ENCODE measurements at places on chromosomes 5 and 9.

GRCh38 chr5:181191526-181192336, 13.3 kb downstream of the TRIM7 start:
- DNase-seq: peak; percentile 81

GRCh38 chr5:159331093-159331973, 1.0 kb upstream of the IL12B start:
- peak; percentile 62 for DNase-seq

- DNase-seq: no peak
Observed at GRCh38 chr5:40354171-40354570, 325.5 kb upstream of the PTGER4 start.

- no peak for DNase-seq
Observed at GRCh38 chr9:121732886-121733285, 81.5 kb downstream of the DAB2IP start.

- peak; percentile 60 for DNase-seq
Observed at GRCh38 chr9:91758491-91758981, 191.5 kb downstream of the ROR2 start.

- DNase-seq: no peak
Observed at GRCh38 chr9:94167376-94167890, 83.2 kb downstream of the PTPDC1 start.

DNA sequence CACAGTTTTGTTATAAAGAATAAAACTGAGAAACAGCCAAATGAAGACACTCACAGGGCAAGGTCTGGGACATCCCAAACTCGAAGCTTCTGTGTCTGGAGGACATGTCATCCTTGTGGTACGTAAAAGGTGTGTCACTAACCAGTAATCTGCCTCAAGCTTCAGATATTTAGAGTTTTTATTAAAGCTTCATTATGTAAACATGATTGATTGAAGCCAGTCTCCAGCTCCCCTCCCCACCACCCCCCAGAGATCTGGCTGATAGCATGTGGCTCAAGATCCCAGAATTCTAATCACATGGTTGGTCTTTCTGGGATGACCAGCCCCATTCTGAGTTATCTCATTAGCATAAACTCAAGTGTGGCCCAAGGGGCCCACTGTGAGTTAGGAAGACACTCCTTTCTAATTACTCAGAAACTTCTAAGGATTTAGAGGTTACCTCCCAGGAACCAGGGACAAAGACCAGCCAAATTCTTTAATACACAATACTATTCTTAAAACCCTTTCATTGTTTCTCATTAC, 31.4 kb upstream of the ERAP1 start:
- DNase-seq: no peak

DNA sequence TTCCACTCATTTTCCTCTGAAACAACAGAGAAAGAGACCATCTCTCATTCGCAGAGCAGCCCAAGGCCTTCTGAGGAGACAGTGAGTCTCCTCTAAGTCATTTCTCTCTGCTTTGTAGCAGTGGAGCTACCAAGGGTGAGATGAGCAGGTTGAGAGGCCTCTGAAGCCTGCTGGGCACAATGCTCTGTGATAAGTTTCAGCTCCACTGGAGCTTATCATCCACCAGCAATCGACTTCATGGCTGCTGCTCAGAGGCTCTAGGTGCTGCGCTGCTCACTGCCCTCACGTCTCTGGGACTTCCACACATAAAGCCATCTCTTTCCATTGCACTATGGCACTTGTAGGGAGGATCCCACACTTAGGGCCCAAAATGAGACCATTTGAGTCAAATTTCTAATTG, 96.3 kb downstream of the CMYA5 start:
- no peak for DNase-seq

- peak; percentile 23 for DNase-seq
Observed at GRCh38 chr9:21030389-21031035, 928 bp downstream of the HACD4 start.

GRCh38 chr5:509611-510185, 14.6 kb downstream of the SLC9A3 start:
- DNase-seq: no peak

- DNase-seq: no peak
Observed at GRCh38 chr5:96573513-96573894, 88.7 kb upstream of the CAST start.

GRCh38 chr9:127058011-127058644, 64.3 kb downstream of the ANGPTL2 start:
- DNase-seq: no peak

GRCh38 chr9:125133403-125134329, 9.7 kb downstream of the SCAI start:
- DNase-seq: no peak

DNA sequence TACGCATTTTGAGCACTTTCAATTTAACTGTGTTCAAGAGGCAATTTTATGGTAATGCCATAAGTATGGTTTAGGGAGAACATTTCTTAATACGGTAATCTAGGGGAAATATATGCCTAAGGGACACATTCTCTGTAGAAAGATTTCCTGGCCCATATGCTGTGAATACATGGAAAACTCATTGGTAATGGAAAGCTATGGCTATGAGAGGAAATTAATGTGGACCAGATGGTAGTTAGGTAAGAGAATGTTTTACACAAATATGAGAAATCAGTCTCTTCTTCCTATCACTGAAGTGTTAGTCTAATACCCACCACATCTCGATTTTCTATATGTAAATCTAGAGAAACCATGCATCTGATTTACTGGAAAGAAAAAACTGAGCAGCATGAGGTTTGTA, 105.0 kb downstream of the SEMA6A start:
- DNase-seq: no peak

- no peak for DNase-seq
Observed at GRCh38 chr9:138069731-138070456, 192.3 kb downstream of the CACNA1B start.

DNA sequence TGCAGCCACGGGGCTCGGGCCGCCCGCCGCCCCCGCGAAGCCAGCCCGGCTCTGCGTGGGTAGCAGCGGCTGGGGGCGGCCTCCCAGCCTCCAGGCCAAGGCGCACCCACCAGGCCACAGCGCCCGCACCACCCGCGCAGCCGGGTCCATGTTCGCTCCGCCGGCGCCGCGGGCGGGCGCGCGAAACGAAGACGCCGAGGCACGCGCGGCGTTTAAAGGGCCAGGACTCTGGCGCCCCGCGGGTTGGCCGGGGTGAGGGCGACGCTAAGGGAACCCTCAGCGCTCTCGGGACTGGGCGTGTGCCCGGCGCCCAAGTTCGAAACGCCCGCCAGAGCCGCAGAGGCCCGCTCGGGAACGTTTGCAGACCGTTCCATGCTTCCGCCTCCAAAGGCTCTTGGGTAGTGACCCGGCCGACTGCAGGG, at the start of gene PTGES2:
TSS of gene PTGES2 (minus strand) at position 162 of the 422 bp plus-strand sequence. CDS start at position 150, 12 bp downstream.
- DNase-seq: peak; percentile 93

- no peak for DNase-seq
Observed at GRCh38 chr5:126531543-126532120, 63.4 kb downstream of the ALDH7A1 start.

GRCh38 chr9:127522727-127523126, 71.4 kb downstream of the LRSAM1 start:
- no peak for DNase-seq

- no peak for DNase-seq
Observed at GRCh38 chr9:100674419-100675122, 96.7 kb downstream of the CAVIN4 start.

GRCh38 chr5:55134053-55134722, 25.8 kb upstream of the GPX8 start:
- no peak for DNase-seq

- no peak for DNase-seq
Observed at GRCh38 chr5:119996128-119996527, 366.8 kb downstream of the FAM170A start.

DNA sequence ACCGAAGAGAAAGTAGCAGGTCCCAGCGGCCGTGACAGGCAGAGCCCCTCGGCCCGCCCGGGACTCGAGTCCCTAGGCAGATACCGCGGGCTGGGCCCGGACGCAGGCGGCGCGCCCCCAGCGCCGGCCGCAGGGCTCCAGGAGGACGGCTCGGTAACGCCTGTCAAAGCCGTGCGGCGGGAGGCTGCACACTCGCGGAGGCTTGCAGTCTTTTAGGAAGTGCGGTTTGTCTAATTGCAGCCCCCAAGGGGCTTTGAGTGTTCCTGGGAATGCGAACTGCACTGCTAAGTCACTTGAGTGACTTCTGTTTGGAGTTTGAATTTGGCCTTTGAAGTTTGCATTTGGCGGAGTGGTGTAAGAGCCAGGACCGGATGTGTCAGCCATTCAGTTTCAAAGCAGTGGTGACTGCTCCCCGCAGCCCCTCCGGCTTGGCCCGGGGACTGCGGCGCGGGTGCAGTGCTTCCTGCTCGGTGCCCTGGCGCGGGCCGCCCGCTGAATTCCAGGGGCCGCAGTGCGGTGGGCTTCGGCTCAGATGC, 1.3 kb downstream of the MAP3K1 start:
- peak; percentile 50 for DNase-seq

GRCh38 chr9:71678999-71679398, 89.3 kb downstream of the CEMIP2 start:
- no peak for DNase-seq

GRCh38 chr5:148924817-148925216, 98.4 kb downstream of the ADRB2 start:
- DNase-seq: no peak

DNA sequence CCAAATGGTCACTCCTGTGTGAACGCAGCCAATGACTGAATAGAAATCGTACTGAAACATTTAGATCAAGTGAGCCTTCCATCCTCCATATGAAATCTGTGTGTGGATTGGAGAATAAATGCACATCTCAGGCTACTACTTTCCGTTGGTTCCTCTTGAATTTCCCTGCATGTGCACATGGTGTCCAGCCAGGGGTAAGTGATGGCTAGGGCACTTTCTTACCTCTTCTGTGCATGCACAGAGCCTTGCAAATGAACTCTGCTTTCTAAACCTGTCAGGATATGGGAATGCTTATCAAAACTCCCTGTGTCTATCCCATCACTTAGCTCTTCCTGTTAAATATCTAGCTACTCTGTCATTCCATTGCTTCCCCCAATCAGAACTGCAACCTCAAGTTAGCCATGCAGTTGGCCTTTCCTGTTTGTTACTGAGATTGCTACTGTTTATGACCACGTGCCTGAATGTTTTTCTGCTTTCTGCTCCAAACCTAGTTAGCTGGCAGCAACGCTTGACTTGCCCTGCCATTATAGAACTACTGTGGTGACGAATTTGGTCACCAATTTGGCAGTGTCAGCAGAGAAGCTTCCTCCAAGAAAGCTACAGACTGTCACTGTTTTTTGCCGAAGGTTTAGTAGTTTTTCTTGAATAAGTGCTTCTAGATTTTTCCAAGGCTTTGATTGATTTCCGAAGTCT, 661.6 kb downstream of the LRRC70 start:
- no peak for DNase-seq

DNA sequence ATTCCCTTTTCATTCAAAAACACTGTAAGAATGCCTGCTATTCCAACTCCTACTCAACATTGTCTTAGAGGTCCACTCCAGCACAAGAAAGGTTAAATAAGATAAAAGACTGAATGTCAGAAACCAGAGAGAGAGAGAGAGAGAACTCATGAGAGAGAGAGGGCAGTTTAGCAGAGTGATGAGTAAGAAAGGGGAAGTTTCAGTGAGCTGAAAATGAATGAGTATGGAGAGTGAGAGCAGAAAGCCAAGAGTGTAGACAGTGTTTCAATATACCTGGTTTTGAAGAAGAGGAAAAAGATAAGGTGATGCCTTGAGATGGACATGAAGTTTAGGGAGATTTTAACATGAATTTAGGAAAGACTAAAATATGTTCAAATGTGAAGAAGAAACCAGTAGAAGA, 528.0 kb upstream of the SEMA6A start:
- DNase-seq: no peak

DNA sequence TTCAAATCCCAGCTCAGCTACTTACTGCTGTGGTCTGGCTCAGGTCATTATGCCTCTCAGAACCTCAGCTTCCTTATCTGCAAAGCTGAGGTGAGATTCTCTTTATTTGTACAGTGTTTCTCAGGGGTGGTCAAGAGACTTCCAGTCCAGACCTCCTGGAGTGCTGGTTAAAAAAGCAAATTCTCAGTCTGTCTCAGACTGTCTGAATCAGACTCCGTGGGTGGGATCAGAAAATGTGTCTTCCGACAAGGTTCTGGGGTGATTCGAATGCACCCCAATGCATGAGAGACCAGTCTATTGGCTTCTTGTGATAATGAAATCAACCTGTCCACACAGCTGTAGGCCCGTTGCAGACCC, 137.7 kb upstream of the SMIM23 start:
- DNase-seq: no peak

DNA sequence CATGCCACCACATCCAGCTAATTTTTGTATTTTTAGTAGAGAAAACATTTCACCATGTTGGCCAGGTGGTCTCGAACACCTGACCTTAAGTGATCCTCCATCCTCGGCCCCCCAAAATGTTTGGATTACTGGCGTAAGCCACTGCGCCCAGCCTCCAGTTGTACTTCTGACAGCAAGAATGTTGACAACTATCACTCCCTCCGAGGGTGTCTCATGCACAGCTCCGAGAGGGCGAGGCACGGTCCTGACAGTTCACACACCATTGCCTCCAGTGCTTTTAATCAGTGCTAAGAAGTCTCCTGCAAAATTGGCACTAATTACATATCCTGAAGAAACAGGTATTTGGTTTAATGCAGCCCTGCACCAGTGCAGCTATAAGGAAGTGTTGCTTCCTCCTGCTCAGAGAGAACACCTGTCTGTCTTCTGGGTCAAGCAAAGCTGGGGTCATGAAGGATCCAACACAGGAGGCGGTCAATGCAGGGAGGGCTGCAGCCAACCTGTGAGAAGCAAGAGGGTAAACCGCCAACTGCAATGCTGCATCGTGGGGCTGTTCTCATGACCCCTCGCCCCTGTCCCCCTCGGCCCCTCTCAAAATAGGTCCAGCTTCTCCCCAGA, 184.0 kb downstream of the MED10 start:
- DNase-seq: no peak

GRCh38 chr5:158985492-158985891, 114.2 kb downstream of the EBF1 start:
- no peak for DNase-seq

GRCh38 chr5:39223565-39224156, 4.3 kb upstream of the FYB1 start:
- DNase-seq: no peak

- DNase-seq: no peak
Observed at GRCh38 chr9:85541876-85542275, 199.9 kb downstream of the AGTPBP1 start.

GRCh38 chr9:96177005-96177718, 124.8 kb downstream of the HSD17B3 start:
- DNase-seq: no peak
